ENCODE measurements at places on chromosomes 6 and 20.

DNA sequence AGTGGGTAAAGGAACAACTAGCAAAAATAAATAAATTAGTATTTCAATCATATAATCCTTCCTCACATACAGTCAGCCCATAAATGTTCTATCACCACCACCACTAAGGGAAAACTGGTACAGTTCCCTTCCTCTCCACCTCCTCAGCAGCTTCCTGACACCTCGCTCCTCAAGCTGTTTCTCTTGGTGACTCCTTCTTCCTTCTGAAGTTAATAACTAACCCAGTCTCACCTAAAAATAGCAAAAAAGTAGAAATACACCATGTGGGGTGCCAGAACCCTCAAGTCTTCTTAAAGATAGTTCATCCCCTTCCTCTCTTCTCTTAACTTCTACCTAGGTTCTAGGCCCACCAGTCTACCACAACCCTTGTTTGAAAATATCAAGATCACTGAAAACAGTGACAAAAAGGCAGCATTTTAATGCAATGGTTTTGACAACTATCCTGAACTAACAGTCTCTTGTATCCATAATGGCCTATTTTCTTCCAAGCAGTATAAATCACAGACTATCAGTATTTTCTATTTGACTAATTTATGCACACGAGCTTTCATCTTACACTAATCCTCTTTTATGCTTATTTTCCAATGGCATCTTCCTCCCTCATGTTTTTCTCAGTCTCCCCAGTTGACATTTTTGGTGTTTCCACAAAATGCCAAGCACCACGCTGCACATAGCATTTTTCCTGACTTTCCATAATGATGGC lies 85.5 kb downstream of the KHDC1L start:
- DNase-seq = no peak

- no peak for DNase-seq
Measured at GRCh38 chr20:44455126-44455525, 20.5 kb upstream of the TTPAL start.

DNA sequence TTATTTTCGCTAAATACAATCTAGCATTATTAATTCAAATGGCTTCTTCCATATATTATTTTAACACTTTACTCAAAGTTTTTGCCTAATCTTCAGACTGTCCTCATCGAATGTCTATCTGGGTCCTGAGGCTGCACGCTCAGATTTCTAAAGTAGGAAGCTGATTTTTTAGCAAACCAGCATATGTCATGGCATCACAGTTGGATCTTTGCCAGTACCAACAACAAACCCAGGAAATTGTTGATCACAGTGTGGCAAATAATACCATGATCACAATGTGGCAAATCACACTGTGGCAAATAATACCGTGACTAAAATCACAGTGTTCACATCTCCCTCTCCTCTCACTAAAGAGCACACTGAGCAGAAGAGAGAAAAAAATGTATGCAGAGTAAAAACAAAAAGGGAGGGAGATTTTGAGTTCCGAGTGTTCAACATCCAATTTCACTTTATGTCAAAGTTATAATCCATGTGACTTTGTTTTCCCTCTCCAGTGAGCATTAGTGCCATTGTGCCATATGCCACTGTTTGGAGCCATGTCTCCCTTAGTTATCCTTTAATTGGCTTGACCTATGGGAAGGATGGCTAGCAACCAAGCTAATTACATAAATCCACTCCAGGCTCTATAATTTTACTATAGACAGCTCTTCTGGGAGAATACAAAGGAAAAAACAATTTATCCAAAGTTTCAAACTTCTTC lies 1059.6 kb downstream of the HACE1 start:
- DNase-seq = no peak

DNA sequence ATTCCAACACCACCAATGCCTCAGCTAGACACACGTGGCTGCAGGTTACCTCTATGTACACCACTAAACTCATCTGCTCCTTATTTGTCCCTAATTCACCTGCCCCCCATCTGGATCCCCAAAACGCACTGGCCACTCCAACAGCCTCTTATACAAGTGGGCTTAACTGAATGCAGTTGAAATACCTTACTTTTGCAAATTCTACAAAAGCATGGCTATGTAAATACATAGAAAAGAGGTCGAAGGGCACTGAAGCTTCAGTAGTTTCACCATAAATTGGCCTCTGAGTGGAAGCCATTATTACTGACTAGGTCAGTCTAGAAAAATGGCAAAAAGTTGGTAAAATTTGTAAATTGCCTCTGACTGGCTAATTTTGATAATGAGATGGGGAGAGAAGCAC lies 11.1 kb upstream of the PPP1R3G start:
- DNase-seq = no peak

- DNase-seq = no peak
Measured at GRCh38 chr20:10369723-10370090, 64.3 kb downstream of the MKKS start.

DNA sequence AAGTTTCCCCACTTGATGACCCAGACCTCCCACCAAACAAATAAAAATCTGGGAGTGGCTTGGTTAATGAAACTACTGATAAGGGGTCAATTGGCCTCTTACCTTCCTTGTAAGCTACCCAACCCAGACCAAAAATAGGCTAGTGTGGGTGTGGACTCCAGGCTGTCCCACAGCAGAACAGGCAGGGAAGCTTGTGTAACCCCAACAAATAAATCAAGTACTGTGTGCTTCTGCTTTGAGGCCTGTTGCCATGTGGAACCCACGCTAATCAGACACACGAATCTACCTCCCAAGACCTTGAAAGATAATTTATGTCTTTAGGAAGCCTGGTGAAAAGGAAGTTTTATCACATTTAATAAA lies 33.7 kb upstream of the PAQR8 start:
- no peak for DNase-seq

- no peak for DNase-seq
Measured at GRCh38 chr20:20331156-20331555, 36.7 kb upstream of the INSM1 start.

DNA sequence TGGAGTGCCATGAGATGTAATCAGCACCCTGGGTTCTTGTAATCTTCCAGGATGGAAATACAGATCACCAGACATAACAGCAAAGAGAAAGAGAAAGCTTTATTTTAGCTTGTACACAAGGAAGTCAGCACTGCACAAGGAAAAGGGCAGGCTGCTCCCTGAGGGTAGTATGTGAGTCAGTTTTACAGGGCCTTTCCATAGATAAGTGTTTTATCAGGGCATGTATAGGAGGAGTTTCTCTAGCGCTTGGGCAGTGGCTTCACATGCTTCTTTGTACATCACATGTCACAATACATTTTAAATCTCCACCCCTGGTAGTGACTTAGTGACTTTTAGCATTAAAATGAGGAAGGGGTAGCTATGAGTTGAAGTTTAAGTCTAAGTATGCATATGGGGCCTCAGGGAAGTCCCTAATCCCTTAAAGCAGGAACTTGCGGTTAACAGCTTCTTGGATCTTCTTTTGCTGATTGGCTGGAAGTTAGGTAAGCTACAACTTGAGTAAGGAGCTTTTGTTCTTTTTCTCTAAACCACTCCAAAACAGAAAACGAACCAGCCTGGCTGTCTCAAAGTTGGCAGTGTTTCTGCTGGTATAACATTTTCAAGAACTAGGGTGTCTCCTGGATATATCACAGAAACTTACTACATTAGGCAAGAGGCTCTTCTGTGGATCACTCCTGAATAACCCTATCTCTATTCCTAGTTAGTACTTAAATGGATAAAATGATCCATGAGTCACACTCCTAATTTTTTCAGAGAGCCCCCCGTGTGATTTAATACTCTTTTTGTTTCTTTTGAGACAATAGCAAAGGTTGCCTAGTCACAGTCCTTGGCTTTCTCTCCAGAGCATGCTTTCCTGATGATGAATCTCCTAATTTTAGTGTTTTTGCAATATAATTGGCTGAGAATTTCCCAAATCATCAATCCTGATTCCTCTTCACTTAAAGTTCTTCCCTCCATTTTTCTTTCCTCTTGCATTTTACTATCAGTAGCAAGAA lies 60.2 kb downstream of the MRAP2 start:
- no peak for DNase-seq

- DNase-seq = no peak
Measured at GRCh38 chr6:71298459-71298858, 9.8 kb downstream of the OGFRL1 start.

GRCh38 chr6:12266571-12266970 lies 23.6 kb upstream of the EDN1 start:
- DNase-seq = no peak

DNA sequence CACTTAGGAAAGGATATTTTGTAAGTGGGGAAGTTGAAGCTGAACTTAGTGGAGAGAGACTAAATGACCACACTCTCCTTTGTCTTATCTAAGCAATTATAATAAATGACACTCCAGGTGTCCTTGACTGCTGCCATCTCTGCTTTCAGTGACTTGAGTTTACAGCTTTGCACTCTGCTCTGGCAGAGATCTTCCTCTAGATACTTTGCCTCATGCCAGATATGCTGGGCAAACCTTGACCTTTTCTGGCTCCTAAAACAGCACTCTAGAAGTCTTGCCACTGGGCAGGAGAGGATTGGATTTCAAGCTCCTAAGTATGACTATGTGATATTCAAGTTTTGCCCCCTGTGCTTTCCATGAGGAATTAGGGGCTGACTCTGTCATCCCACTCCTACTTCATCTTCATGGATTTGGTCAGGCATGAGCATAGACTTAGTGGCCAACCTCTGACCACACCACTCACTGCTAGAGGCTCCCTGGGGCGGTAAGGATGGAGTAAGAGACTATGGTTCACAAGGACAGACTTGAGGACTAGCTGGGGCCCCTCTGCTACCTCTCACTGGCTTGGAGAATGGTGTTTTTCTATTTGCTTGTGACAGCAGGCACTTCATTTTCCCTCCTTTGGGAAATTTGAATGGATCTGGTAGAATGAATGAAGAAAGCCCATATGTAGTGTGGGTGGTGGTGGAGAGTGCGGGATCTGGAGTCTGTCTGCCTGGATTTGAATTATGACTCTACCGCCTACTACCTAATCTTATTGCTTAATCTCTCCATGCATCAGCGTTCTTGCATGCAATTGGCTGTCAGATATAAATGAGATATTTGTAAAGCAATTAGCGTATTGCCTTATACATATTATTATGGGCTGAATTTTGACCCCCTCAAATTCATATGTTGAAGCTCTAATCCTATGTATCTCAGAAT lies 191.4 kb downstream of the REV3L start:
- no peak for DNase-seq

DNA sequence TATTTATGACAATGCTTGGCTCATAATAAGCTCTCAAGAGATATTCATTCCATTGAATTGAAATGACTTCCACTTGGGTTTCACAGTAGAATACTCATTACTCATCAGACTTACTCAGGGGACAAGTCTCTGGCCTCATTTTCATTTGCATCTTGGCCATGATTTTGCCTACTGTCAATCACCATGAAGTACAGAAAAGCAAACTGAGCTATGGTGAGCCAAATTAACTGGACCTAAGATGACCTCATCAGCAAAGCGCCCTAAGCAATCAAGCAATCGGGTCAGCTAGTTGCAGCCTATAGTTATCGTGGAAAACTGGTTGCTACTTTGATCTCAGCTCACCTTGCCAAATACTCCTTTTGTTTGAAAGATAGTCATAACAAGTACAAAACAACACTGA lies 494.7 kb upstream of the SLC35B3 start:
- DNase-seq = no peak

- DNase-seq = no peak
Measured at GRCh38 chr6:4788482-4788881, 12.3 kb downstream of the CDYL start.

GRCh38 chr6:125314009-125314581 lies 12.3 kb upstream of the HDDC2 start:
- DNase-seq = peak; percentile 7

DNA sequence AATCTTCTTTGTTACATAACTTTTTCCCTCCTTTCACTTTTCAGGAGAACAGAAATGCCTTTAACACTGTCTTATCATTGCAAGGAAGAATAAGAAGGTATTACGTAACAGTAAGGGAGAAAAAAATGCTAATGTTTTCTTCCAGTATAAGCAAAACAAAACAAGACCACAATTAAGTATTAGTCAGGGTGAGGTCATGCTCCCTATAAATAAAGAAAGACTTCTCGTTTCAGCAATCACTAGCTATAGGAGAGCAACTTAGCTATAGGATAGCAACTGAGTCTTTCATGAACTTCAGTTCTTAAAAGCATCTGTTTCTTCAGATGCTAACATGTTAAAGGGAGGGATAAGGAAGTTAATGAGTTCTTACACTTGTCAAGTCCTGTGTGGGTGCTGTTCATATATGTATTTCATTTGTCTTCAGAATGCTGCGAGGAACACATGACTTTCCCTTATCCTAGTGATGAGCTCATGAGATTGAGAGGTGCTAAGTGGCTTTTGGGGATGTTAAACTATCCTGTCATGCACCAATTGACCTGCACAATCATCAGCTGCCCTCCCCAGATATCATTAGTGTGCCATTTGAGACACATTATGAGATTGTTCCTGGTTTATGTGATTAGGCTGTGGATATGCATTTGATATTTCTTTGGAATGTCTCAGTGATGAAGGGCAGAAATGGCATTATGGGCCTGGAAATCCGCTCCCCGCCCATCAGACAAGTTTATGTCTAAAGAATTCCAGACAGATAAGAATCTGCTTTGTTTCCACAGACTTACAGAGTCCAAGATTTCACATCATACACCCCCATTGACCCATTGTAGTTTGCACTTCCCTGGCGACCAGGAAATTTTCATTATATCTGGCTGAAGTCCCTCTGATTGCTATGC lies 37.5 kb downstream of the LAMA4 start:
- DNase-seq = no peak

DNA sequence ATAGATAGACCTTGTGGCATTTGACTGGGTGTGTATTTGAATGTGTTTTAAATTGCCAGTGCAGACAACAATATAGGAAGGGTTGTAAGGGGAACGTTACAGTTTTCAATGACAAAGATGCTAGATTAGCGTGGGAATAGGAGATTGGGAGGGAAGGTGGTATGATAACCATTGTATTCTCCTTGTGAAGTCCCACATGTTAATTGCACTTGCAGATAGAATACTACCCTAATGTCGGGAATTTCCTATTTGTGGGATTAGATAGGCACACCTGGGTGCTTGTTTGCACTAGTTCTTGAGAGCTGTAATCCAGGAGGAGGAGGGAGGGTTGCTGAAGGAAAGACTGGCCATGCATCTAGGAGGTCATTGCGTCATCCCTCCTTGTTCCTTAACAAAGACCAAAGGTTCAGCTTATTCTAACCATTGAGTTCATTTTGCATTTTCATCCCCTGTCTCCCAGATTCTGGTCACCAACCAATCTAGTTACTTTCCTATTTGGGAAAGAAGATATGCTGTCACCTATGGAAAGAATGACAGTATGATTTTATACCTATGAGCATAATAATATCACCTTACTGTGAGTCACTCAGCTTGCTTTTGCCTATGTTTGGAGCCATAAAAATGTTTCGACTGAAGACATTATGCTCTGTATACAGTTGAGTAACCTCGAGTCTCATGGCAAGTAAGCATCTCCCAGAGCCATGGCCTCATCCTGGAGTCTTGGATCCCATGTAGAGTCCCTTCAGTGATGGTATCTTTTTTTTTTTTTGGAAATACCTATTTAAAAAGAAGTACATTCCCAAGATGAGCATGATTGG lies 201.5 kb downstream of the DTNBP1 start:
- DNase-seq = no peak
